ENCODE measurements at places on chromosomes 4 and X.

GRCh38 chrX:21645886-21646285, 12.2 kb downstream of the KLHL34 start:
- no peak for DNase-seq

- DNase-seq = peak; percentile 20
These were observed 20.8 kb downstream of the LIN54 start for GRCh38 chr4:82989575-82990429.

DNA sequence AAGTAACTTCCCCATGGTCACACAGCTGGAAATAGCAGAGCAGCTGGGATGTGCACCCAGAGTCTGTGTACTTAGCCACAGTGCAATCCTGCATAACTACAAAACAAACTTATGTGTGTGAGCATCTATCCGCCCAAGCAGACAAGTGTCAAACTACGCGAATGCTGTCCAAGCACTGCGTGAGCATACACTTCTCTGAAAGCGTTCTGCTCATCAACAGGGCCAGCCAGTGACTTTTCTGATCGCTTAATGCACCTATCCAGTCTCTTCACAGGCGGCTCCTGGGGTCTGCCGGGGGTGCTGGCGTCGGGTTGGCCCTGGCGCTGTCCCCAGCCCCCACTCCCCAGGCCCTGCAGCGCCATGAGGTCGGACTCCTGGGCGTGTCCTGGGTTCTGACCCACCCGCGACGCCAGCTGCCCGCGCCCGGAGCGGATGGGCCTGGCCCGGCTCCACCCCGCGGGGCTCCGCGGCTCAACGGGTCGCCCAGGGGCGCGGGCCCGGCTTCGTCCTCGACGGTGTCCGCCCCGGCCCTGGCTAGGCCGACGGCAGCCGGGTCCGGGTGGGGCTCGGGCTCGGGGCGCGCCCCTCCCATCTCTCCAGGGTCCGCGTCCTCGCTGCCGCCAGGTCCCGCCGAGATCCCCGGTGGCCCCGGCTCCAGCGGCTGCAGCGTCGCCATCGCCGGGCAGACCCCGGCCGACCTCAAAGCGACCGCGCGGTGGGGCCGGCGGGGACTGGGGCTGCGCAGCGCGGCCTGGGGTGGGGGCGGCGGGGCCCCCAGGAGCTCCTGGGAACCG, 1.3 kb upstream of the ZNF141 start:
- peak; percentile 38 for DNase-seq

DNA sequence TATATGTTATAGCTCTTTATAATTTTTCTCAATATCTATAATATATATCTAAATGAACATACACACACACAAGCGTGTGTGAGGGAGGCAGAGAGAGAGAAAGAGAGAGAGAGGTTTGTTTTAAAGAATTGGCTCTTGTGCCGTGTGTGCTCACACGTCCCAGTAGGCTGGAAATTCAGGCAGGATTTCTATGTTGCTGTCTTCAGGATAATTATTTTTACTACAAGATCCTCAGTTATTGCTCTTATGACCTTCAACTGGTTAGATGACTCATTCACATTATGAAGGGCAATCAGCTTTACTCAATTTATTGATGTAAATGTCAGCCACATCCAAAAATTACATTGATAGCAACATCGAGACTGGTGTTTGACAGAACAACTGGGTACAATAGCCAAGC, 1520.7 kb upstream of the PCDH7 start:
- DNase-seq = no peak

DNA sequence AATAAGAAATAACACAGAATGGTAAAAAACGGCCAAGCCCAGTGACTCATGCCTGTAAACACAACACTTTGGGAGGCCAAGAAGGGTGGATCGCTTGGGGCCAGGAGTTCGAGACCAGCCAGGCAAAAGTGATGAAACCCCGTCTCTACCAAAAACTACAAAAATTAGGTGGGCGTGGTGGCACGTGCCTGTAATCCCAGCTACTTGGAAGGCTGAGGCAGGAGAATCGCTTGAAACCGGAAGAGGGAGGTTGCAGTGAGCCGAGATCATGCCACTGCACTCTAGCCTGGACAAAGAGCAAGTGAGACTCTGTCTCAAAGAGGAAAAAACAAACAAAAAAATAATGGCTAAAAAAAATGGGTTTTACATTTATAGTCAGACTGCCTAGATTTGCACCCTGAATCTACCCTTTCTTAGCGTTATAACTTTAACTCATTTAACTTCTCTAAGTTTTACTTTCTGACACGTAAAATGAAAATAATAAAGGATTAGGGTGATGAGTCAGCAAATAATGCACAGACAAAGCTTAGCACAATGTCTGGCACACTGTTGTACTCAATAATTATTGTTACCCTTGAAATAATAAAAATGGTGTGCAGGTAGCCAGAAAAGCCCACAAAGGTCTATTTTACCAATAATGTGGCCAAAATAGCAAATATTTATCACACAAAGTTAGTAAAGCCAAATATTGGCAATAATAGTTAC, 55.0 kb downstream of the ATP11C start:
- DNase-seq = no peak

DNA sequence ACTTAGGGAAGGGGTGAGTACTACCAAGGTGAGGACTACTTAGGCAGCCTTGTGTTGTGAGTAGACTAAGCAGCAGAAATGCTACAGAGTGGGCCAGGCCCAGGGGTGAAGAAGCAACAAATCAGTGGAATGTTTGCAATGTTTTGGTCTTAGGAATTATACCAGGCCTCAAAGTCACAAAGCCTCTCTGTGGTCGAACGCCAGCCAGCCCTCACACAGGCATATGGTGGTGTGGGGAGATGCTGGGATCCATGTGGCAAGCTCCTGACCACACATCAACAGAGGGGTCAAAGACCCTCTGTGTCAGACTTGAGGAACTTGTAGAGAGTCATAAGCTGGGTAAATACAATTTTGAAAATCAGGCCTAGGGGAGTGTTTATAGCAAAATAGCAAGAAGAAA, 153.8 kb upstream of the KLF3 start:
- peak; percentile 59 for DNase-seq

GRCh38 chr4:1987721-1988326, 20.9 kb downstream of the NELFA start:
- no peak for DNase-seq

DNA sequence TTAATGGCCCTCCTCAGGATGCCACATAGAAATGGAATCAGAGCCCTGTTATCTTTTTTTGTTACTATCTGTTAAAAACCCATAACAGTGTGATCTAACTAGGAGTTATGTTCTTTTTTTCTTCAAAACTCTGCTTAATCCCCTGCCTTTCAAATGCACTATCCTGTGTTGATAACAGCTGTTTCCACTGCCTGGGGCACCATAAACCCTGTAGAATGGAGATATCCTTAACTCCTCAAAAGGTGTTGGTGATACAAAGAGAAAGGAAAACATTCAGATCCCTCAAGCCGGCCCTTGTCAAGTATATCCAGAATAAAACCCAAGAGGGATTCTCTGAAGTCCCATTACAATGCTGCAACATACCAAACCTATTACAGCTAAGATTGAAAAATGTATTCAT, 108.6 kb downstream of the ACTRT1 start:
- DNase-seq = no peak

DNA sequence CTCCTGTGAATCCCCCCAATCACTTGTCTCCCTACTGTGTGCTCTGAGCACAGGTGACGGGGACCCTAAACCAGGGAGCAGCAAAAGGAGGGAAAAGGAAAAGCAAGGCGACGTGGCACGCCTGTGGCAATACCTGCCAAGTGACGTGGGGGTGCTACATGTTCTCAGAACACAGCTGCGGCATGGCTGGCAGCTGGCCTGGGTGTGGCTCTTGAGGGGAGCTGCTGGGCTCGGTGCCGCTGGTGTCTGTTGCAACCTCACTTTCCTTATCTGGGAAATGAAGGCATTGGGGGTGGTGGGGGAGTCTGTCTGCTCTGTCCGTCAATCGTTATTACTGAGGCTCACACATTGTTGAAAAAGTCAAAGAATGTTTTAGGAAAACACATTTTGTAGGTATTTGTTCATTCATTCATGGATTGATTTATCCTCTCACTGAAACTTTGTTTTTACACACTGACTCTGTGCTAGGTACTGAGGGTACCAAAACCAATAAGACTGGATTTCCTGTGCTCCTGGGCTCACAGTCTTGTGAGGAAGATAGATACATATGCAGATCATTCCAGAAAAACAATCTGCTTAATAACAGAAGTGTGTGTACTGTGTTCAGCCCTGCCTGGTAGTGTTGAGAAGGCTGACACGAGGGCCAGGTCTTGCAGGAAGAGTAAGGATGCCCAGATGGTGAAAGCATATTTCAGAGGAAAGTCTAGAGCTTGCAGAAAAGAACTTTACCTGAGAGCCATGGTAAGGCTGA, 217.6 kb downstream of the PTTG2 start:
- no peak for DNase-seq

GRCh38 chrX:56069299-56069931, 162.7 kb upstream of the KLF8 start:
- no peak for DNase-seq

- peak; percentile 45 for DNase-seq
These were observed 11.9 kb downstream of the EDNRA start for GRCh38 chr4:147492761-147493160.

GRCh38 chr4:47334652-47335051, 128.8 kb downstream of the COMMD8 start:
- DNase-seq = no peak

DNA sequence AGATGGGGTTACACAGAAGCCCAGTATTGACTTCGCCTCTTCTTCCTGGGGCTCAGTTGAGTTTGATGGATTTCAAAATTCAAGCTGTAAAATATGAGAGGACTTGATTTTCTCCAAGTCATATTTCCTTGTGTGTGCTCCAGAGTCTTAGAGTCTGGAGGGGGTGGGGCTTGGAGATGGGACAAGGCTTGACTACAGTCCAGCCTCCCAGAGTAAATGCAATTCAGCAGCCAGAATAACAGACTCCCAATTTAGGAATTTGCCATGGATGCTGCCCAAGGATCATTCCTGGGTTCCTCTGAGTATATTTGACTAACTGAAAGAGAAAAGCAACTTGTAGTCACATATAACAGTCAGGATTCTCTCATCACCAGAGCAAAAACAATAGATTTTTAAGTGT, 53.7 kb upstream of the RBPJ start:
- DNase-seq = peak; percentile 46

DNA sequence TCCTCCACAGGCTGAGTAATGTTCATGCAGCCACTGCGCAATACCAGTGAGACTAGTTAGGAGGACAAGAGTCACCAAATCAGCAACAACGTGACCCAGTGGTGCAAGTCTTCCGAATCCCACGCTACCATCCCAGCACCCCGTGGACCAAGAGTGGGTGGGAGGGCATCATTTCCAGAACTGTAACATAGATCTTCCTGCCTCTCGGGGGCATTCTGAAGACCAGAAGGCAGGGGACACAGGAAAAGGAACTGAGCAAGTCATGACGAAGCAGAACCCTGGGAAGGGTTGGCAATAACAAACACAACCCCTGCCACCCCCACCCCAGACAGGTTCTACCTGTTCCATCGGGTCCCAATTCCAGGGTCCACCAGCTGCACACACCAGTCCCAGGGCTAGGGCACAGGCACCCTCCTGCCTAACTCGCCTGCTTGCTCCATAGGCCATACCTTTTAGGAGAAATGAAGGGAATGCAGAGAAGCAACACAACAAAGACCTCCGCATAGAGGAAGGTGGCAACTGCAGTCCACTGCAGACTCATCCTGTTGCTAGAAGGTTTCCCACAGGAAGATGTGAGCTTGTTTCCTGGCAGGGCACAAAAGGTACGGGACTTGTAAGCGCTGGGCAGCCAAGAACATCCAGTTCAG, 1.4 kb downstream of the BCAP31 start:
- DNase-seq = no peak

DNA sequence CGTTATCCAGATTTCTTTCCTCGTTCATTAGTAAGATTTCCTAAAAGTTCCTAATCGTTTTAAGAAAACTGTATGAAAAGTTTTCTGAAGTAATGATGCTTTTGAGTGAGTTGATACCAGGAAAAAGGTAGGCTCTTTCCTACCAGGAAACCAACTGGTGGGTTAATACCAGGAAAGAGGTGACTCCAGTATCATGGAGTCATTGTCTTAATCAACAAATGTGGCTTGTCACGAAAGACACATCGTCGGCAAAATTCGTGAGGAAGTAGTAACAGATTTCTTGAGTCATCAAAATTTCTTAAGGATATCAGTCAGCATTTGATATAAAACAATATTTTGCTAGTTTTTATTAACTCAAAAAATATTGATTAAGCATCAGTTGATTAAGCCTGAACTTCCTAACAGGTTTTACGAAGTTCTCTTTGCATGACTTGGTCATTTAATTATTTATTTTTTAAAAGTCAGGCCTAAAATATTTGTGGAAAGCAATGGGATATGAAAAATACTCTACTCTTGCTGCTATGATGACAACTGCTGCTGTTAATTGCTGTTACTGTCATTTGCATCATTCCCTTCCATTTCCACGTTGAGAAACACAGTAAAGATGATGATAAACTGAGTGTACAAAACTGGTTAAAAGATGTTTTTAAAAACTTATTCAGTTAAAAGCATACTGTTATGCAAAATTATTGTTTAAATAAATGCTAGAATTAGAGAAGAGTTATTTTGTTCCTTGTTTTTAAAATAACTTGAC, 3.2 kb upstream of the PPBP start:
- DNase-seq = no peak

GRCh38 chr4:60718874-60719273, 481.3 kb upstream of the ADGRL3 start:
- no peak for DNase-seq

- no peak for DNase-seq
These were observed 20.4 kb upstream of the WWC2 start for GRCh38 chr4:183078634-183079033.

- peak; percentile 48 for DNase-seq
These were observed 191.4 kb downstream of the SPRY1 start for GRCh38 chr4:123587983-123588494.

DNA sequence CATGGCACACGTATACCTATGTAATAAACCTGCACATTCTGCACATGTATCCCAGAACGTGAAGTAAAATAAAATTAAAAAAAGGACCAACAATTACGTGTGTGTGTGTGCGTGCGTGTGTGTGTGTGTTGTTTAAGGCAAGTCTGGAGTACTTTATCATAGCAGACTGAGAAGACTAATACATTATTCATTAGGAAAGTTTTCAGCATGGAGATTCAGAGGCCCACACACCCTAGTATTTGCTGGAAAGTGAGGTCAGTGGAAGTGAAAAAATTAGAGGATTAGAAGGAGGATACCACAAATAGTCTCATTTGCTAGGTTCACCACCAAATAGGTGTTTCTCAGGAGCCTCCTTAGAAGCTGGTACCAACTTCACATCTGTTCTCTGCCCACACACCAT, 457.1 kb upstream of the CPEB2 start:
- DNase-seq = no peak

- DNase-seq = no peak
These were observed 11.2 kb upstream of the MID1 start for GRCh38 chrX:10631416-10632145.

- peak; percentile 63 for DNase-seq
These were observed 49.6 kb downstream of the MEPE start for GRCh38 chr4:87882321-87882720.

GRCh38 chrX:48908600-48908999, 2.8 kb downstream of the SLC35A2 start:
- DNase-seq = no peak

DNA sequence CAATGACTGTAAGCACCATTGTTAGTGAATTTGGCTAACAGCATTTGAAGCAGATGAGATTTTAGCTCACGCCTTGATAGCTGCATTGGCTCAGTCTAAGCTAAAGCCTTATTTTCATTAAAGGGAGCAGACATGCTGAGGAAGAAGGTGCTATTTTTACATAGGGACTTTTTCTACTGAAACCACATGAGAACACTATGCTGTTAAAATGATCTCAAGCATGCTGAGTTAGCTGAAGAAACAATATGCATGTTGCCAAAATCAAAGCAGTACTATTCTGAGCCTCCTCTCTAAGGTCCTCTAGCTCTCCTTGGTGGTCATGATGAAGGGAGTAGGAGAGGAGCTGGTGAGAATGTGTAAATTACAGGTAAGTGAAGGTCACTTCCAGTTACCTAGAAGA, 134.4 kb upstream of the JADE1 start:
- peak; percentile 17 for DNase-seq

Data from astrocyte of the hippocampus (primary cell).